ENCODE measurements at places on chromosomes 2 and 18. TPM values are rescaled to one million over a fixed set of nuclear protein-coding genes. Genes with fewer than 3 reads are reported as not detected.

The PCGF1 gene
- 12.1 TPM for polyA plus RNA-seq

The RGPD3 gene
- 0.08 TPM for polyA plus RNA-seq

The FLACC1 gene
- polyA plus RNA-seq: not detected

The SCN9A gene
- 2.0 TPM for polyA plus RNA-seq

The INPP4A gene
- 25.6 TPM for polyA plus RNA-seq

The NGEF gene
- 2.7 TPM for polyA plus RNA-seq

The SLC5A7 gene
- 0.30 TPM for polyA plus RNA-seq

The TMEM200C gene
- polyA plus RNA-seq: 3.4 TPM

The TSN gene
- 44.4 TPM for polyA plus RNA-seq

The HJURP gene
- polyA plus RNA-seq: 49.3 TPM

The TMEM150A gene
- 29.9 TPM for polyA plus RNA-seq

The GREB1L gene
- polyA plus RNA-seq: 1.6 TPM

The MOB1A gene
- polyA plus RNA-seq: 16.2 TPM

The LRP1B gene
- polyA plus RNA-seq: 0.03 TPM

The STK39 gene
- polyA plus RNA-seq: 13.7 TPM

The CCL20 gene
- polyA plus RNA-seq: not detected

The LIMS3 gene
- not detected for polyA plus RNA-seq

The RUFY4 gene
- 0.66 TPM for polyA plus RNA-seq

The HOXD12 gene
- polyA plus RNA-seq: not detected

The SIX3 gene
- 0.02 TPM for polyA plus RNA-seq

The GNAL gene
- 13.5 TPM for polyA plus RNA-seq

The UGT1A5 gene
- polyA plus RNA-seq: not detected

The PTMA gene
- polyA plus RNA-seq: 643 TPM

The DPP4 gene
- polyA plus RNA-seq: 1.3 TPM

Measured in H1 (cell line).